ENCODE measurements at places on chromosomes 5 and 9.

DNA sequence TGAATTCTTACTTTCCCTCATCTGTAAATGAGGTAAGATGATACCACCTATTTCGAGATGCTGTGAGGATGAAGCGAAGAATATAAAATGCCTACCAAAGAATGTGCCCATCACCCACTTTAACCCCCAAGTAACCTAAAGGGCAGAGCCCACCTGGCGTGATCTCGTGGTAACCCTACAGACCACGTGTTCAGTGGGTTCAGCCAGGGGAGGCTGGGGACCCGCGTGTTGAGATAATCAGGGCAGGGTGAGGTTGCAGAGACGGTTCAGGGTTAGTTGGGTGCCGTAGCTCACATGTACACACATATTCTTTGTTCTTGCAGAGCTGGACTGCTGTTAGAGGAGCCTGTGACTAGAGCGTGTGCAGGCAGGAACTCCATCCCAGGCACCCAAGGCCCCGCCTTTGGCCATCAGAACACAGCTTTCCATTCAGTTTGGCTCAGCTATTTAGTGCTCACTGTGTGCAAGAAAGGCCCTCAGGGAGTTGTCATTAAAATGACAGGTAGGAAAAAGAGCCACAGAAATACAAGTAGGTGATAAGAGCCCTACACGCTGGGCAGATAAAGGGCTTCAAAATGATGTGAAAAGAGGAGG is 56.5 kb upstream of the HAND1 start:
- DNase-seq: no peak

- no peak for DNase-seq
Measured at GRCh38 chr9:20479419-20480155, 142.7 kb downstream of the MLLT3 start.

GRCh38 chr5:168017313-168017712 is 274.1 kb upstream of the WWC1 start:
- DNase-seq: no peak

GRCh38 chr5:76380346-76381066 is 22.6 kb upstream of the IQGAP2 start:
- DNase-seq: no peak

DNA sequence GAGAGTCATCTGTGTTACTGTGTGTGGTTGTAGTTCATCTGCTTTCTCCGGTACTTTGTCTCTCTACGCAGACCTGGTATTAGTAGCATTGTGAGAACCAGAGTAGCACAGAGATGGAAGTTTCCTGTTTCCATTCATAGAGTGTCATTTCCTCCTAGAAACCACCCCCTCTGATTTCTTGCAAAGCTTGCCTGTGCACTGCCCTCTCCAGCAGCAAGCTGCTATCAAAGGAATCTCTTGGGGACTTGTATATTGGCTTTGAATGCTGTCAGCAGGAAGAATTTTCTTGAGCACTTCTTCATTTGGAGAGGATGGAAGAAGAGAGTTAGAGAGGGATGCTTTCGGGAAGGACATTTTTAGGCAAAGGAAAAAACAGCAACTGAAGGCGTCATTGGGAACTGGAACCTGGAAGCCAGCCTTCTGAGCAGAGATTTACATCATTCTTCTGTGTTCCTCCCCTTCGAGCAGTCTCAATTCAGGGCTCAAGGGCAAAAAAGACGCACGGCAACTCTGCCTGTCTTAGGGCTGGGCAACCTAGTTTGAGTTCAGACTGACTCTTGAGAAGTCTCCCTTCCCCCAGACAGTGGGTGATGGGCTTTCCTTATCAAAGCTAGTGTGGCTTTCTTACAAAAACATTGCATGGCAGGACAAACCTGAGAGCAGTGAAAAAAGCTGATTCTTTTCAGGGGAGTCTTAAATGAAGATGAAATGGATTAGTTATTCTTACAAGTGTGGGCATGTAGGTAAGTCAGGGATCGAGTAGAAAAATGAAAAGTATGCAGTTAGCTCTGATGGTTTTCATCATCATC is 226.3 kb downstream of the AOPEP start:
- no peak for DNase-seq

- no peak for DNase-seq
Measured at GRCh38 chr5:89988998-89989655, 420.4 kb downstream of the CETN3 start.

GRCh38 chr9:14585730-14586473 is 107.3 kb downstream of the ZDHHC21 start:
- DNase-seq: no peak

GRCh38 chr9:117116084-117116483 is 298.8 kb downstream of the ASTN2 start:
- no peak for DNase-seq

GRCh38 chr5:5467737-5468136 is 45.3 kb downstream of the ICE1 start:
- DNase-seq: no peak

GRCh38 chr9:122252796-122253195 is 11.8 kb downstream of the RBM18 start:
- no peak for DNase-seq

DNA sequence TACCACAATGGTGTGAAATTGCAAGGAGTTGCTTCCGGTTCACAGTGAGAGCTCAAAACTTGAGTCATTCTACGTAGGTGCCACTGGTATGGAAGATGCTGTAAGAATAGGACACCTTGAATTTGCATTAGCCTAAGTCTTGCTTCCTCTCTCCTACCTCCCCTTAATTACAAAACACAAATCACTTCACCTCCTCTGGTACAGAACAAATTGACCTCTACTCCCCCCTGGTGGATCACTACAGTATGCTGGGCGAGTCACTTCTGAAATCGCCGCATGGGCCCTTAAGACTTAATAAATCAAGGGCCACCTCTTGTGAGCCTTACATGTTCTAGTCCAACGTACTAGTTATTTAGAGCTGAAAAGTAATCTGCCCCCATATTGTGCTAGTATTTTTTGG is 145.3 kb upstream of the SMARCA2 start:
- DNase-seq: peak; percentile 20

GRCh38 chr5:32182463-32183063 is 8.4 kb upstream of the GOLPH3 start:
- DNase-seq: no peak

DNA sequence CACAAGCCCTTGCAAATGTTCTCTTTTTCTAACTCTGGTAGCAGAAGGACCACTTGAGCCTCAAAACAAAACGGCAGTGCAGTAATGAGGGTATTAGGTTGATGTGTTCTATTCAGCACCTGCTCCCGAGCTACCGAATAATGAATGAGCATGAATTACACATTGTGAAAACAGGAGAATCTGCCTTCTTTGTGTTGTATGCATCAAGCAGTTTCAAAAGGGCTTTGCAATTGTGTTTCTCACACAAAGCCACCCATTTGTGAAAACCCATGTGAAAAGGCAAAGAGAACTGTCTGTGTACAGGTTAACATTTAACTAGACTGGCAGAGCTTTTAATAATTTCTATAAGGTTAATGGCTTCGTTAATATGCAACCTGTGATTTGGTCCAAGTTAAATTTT is 97.8 kb downstream of the STK32A start:
- peak; percentile 69 for DNase-seq

- DNase-seq: no peak
Measured at GRCh38 chr5:116838011-116838536, 263.5 kb upstream of the SEMA6A start.

- no peak for DNase-seq
Measured at GRCh38 chr9:99743455-99743854, 78.2 kb upstream of the NR4A3 start.
